ENCODE measurements at places on chromosomes 3 and 15.

DNA sequence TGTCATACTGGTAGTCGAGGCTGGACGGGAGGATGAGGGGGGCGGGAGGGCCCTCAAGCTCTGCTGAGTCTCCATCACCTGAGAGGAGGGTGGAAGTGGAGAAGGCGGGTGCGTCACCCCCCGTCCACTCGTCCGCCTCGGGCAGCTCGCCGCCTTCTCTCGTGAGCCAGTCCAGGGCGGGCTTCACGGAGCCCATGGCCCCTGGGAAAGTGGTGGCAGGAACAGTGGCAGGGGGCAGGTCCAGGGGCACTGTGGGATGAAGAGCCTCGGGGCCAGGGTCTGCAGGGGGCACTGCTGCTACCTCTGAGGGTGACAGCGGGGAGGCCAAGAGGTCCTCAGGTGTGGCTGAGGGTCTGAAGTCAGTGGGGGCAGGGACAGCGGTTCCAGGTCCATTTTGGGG lies 10.3 kb downstream of the PLXNB1 start:
- no peak for DNase-seq

GRCh38 chr3:57691411-57692132 lies 1.3 kb downstream of the DENND6A start:
- no peak for DNase-seq

- no peak for DNase-seq
Observed at GRCh38 chr3:179957264-179957845, 79.4 kb downstream of the PEX5L start.

GRCh38 chr3:89364314-89364713 lies 256.9 kb downstream of the EPHA3 start:
- DNase-seq: no peak

DNA sequence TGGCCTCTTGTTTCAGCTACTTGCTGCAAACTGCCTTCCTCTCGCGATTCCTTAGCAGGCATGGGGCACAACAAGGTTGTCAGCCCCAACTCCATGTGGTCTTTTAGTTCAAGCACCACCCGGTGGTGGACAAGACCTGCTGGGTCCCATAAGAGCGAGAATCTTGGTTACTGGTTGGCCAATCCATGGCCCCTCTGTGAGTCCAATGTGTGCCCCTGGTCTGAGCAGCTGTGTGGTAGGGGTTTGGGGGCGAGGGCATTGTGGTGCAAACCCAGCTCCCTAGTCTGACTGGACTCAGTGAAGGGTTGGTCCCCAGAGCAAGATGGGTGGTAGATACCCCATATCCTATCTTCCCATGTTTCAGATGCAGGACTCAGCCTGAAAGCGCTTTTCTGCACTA lies 48.8 kb downstream of the MESD start:
- DNase-seq: no peak

- DNase-seq: no peak
Observed at GRCh38 chr3:186974824-186975313, 44.5 kb downstream of the ST6GAL1 start.

DNA sequence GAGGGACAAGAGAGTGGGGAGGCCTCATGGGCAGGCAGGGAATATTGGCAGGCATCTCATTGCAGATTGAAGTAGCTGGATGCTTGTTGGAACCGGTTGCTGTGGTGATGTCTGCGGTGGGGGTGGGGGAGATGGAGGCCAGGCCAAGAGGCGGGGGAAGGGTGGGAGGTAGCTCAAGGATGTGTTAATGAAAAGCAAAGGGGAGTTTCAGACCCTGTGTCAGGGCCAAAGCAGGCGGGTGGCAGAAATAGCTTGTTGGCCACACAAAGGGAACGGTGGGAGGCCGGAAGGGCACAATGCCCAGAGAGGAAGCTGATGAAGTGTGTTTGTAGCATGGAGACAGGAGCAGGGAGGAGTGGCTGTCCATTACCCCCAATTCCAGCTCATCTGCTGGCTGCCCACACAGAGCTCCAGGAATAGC lies 28.0 kb downstream of the CCDC33 start:
- DNase-seq: no peak

- peak; percentile 97 for DNase-seq
Observed at GRCh38 chr3:128112357-128112968, 11.1 kb downstream of the RUVBL1 start.

- DNase-seq: no peak
Observed at GRCh38 chr3:193506921-193507320, 47.8 kb downstream of the ATP13A4 start.

- no peak for DNase-seq
Observed at GRCh38 chr15:69795601-69796000, 302.1 kb downstream of the TLE3 start.

DNA sequence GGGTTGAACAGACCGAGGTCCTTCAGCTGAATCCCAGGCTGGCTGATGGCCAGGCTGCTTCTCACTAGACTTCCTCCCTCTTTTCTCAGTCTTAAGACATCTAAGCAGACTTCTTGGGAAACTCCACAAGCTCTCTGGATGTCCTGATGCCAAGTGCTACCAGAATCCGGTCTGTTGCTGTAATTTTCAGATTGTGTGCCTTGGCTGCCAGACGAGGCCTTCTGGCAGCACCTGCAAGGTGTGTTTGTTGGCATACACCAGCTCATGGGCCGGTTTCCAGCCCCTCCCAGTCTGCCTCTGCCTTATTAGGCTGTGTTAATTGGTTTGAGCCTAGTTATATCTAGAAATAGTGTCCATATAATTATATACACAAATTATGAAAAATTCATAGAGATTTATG lies 120.6 kb downstream of the TNIK start:
- no peak for DNase-seq

- DNase-seq: no peak
Observed at GRCh38 chr3:73623346-73623745, 1.4 kb downstream of the PDZRN3 start.

DNA sequence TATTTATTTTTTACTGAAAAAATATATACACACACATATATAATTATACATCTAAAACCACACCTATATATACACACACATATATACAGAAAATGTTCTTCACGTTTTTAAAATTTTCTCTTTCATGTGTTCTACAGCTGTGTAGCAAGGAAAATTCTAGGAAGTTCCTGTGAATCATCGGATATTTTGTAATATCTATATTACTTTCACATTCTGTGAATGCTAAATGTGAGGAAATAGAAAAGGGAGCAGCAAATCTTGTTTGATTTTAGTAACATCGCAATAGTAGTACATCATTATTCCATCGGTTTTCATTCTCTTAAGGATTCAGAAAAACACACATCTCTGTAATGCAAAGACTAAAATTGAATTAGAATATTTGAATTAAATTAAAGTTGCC lies 836.8 kb upstream of the NECTIN3 start:
- no peak for DNase-seq

GRCh38 chr3:171286580-171287249 lies 173.5 kb downstream of the TNIK start:
- peak; percentile 57 for DNase-seq

GRCh38 chr15:31481142-31481541 lies 154.5 kb downstream of the KLF13 start:
- DNase-seq: no peak

- DNase-seq: no peak
Observed at GRCh38 chr3:167084545-167084944, 295.6 kb downstream of the ZBBX start.

DNA sequence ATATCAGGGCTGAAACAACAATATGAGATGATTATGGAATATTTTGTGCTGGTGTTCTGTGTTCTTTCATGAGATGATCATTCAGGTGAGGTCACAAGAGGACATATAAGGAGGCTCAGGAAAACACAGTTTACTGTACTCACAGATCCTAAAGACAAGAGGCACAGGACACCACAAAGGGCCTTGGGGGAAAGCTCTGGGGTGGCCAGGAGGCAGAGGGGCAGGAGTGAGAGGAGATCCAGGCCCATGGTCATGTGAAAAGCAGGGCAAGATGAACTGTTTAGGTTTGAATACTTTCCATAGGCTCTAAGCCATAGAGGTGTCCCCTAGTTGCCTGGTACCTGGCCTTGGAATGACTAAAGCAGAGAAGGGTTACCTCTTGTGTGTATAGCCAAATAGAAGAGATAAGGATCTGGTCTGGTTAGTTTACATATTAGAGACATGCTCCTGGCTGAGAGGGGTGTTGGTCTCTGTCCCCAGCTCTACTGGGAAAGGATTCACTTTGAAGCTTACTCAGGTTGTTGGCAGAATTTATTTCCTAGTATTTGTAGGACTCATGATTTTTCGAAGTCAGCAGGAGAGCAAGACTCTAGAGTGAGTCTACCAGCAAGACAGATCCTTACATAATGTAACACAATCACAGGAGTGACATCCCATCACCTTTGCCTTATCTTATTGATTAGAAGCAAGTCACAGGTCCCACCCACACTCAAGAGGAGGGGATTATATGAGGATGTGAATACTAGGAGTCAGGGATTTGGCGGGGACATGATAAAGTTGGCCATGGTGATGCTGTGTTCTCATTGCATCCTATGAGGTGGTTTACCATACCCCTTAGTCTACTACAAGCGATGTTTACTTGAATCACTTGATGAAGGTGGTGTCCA lies 11.3 kb upstream of the TM4SF1 start:
- DNase-seq: no peak

GRCh38 chr15:75791337-75791713 lies 51.9 kb upstream of the UBE2Q2 start:
- DNase-seq: no peak

GRCh38 chr3:62433396-62433795 lies 60.0 kb upstream of the FEZF2 start:
- no peak for DNase-seq

GRCh38 chr15:33028495-33028894 lies 166.0 kb downstream of the FMN1 start:
- DNase-seq: peak; percentile 44

GRCh38 chr3:31688984-31689383 lies 156.3 kb downstream of the STT3B start:
- no peak for DNase-seq

DNA sequence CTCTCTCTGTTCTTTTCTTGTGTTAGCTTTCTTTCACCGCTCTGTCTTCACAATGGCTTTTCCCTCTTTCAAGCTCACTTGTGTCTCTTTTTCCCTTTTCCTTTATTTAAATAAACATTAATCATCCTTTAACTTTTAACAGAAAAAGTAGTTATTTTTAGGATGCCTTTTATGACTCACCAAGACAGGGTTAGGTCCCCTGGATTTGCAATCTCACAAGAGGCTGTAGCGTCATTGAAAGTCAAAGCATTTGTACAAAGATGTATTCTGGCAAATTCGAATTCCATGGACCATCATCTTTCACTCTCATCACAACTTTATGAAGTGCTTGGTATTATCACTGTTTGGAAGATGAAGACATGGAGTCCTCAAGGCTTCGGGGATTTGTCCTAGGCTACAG lies 34.8 kb upstream of the MCTP2 start:
- DNase-seq: peak; percentile 77

GRCh38 chr15:31228980-31229826 lies 97.4 kb upstream of the KLF13 start:
- DNase-seq: no peak

GRCh38 chr3:175009295-175009694 lies 150.2 kb downstream of the NAALADL2 start:
- DNase-seq: no peak

- peak; percentile 65 for DNase-seq
Observed at GRCh38 chr15:33234020-33234461, 39.5 kb upstream of the FMN1 start.
